ENCODE measurements at places on chromosomes 3 and 15.
A peak's percentile ranks its signal among the peaks of the same experiment; 100 is the strongest.

- no peak for DNase-seq
These were observed 119.1 kb downstream of the ROBO2 start for GRCh38 chr3:77158730-77159581.

- DNase-seq, result no peak
These were observed 767.0 kb downstream of the TUSC7 start for GRCh38 chr3:117476572-117476971.

DNA sequence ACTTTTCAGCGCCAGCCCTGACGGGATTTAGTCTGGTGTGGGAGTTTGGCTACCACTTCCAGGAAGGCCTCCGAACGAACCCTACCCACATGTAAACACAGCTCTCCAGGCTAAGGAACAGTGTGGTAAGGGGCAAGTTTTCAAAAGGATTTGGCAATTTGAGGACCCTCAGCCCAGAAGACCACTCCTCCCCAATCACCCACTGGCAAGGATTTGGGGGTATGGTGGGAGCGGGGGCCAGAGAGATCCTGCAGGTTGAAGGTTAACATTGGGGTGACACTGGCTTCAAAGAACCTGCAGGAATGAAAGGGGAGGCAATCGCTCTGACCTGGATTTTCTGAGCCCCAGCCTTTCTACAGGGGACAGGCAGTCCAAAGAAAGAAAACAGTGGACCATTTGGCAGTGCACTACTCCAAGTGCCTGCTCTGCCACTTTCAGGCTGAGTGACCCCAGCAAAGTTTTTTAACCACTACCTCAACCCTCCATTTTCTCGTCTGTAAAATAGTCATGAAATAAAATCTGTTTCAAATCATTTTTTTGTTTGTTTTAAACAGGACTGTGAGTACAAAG is 34.5 kb downstream of the ZIC4 start:
- no peak for DNase-seq

GRCh38 chr15:44136991-44137477 is 58.0 kb downstream of the FRMD5 start:
- DNase-seq, result no peak

- DNase-seq, result no peak
These were observed 107.2 kb downstream of the THRB start for GRCh38 chr3:24387493-24387892.

DNA sequence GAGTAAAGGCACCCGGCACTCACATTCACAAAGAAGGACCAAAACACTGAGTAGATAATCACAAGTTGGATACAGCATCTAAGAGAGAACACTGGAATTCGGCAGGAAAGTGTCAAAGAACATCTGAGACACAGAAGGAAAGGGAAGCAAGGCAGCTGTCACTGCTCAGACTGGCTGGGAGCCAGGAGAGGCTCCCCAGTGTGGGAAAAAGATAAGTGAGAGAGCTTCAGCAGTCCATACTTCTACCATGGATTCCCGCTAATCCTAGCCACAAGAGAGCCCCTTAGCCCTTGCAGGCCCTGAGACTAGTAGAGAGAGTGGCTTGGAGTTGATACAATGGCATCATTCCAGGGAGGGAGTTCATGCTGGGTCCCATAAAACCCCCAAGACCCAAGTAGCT is 36.7 kb upstream of the CP start:
- no peak for DNase-seq

GRCh38 chr15:77143191-77143590 is 72.3 kb upstream of the TSPAN3 start:
- DNase-seq, result no peak

DNA sequence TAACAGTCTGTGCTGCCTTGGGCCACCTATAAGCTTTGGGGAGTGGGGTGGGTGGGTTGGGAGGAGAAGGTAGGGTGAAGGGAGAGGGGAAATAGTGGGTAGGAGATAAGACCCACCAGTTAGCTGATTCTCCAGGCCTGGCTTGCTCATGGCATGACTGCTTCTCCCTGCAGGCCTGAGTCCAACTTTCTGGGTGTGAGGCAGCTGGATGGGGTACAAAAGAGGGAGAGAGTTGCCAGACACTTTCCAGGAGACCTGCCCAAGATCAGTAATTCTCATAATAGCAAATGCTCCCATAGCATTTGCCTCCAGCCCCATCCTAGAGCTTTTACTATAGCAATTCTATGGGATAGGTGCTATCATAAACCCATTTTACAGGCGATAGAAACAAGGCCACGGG is 7.7 kb downstream of the CGNL1 start:
- DNase-seq, result no peak

GRCh38 chr15:91498046-91498748 is 355.3 kb upstream of the SLCO3A1 start:
- no peak for DNase-seq

- no peak for DNase-seq
These were observed 576.5 kb downstream of the ZNF385D start for GRCh38 chr3:21174461-21174860.

DNA sequence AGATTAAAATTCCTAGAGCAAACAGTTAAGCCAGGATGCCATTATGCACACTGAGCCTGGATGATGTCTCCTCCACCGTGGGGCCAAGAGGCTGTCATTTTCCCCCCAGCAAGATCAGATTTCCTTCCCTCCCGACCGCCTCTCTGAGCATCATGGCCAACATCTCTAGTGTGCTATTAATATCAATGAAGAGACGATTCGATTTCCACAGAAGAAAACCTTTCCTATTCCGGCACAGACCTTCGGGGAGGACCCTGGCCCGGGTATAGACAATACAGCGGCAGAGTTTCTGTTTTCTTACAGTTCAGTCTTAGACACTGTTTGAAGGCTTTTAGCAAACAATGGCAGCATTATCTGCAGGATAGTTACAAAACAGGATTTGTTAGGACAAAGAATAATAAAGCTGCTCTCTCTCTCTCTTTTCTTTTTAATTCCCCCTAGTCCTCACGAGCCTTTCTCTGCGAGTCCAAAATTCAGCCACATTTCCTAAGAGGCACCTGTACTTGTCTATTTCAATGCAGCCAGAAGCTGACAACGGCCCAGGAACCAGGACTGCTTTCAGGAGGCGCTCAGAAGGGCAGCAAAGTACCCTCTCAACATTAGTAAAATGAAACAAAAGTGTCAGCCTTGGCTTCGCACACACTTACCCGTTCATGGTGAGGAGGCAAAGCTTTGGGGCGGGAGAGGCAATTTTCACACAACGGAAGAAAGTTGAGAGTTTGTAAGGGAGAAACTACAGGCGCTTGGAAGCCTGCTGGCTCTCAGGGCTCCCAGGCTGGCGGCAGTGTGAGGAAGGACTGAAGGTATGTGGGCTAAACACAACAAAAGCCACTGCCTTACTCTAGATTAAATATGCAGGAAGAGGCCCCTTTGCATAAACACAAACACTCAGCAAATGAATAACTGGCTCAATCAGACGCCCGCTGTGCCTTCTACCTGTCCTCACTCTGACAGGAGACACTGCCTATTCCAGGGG is 278.0 kb downstream of the FOXP1 start:
- DNase-seq, result no peak

GRCh38 chr15:88498996-88499395 is 31.5 kb downstream of the MRPS11 start:
- no peak for DNase-seq

DNA sequence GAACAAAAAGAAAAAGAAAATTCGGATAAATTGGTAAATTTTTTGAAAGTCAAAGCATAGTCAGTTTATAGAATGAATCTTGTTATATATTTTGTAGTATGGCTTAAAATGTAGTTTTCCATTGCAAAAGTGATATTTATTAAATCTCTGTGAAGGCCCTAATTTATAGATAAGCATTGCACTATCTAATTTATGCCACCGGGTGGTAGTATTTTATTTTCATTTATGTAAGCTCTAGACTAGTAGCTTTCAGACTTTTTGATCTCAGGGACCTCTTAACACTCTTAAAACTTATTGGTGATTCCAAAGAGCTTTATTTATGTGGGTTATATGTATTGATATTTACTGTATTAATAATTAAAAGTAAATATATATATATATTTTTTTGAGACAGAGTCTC is 133.9 kb upstream of the LRRFIP2 start:
- no peak for DNase-seq

DNA sequence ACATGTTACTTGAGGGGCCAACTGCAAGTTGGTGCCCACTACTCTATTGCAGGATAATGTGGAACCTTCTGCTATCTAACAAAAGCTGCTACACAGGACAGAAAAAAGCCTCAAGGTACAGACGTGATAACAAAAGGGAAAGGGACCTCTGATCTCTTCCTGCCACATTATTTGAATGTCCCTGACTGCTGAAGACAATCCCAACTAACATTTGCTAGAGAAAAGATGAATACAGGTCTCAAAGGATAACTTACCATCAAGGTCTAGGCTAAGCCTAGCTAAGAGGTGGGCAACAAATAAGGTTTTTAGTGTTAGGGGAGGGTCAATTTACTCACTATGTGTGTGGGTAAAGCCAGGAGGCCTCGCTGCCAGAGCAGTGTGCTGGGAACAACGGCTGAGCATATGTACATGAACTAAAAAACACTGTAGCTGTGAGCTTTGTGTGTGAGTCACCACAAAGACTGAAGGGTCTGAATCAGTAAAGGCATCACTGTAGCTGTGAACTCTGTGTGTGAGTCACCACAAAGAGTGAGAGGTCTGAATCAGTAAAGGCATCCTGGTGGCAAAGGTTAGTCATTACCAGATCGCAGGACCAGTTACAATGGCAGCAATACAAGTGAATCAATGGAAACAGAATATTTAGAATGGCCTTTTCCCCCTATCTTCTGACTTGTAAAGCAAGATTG is 111.7 kb downstream of the LMLN start:
- DNase-seq, result peak; percentile 12

DNA sequence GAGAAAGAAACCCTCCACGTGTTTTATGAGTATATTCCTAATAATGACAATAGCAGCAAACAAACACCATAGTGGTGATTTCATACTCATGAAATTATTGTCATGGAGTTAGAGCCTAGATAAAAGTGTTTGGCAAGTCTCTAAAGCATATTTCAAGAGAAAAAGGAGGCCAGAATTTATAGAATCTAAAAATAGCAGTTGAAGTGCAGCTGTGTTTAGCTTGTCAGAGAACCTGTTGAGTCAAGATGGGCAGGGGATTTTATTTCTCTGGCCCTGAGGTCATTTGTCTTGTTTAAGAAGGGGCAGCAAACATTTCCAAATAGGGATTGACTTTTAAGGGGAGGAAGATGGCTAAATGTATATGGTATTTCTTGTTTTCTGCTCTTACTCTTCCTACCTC is 279.6 kb upstream of the CTDSPL start:
- no peak for DNase-seq

DNA sequence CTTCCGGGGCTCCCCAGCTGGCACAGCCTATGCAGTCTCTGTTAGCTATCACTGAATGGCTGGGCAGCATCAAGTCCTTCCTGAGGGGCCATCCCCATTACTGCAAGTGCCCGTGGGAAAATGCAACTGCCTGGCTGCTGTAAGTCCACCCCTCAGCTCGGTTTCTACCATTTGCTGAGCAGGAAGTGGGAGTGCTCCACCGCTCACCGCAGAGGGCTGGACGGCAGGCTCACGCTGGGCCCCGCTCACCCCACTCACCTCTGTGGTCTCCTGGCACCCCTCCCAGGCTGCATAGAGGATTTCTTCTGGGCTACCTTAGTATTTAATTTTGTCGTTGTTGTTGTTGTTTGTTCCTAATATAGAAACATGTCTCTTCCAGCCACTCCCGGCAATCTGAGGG is 270.2 kb downstream of the PLCL2 start:
- DNase-seq, result no peak

DNA sequence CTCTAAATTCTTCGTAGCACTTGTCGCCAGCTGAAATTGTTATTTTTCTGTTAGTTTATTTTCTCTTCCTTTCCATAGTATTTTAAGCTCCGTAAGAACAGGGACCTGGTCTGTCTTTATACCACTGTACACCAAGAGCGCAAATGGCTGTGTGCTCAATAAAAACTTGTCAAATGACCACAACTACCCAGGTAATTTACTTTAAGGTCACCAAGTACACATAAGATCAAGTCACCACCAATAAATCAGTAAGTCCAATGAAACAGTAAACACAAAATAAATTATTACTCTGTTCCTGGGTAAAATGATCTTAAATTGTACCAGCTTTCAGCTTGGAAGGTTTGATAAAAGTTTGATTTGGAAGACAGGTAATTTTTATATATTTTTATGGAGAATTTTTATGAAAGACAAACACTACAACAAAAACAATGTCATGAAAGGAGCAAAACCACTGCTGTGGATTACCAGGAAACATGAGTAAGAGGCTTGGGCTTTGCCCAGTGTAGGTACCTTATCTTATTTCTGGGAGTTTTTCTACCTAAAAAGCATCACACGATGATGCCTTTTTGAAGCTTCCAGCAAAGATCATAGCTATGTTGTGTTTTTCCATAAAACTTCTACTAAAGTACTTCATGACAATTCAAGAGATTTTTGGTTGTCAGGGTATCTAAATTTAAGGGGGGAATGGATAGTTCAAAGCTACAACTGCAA is 406.8 kb downstream of the SHQ1 start:
- no peak for DNase-seq

- DNase-seq, result no peak
These were observed 557.3 kb upstream of the KCNMB2 start for GRCh38 chr3:177978946-177979345.

GRCh38 chr3:12229896-12230295 is 59.0 kb upstream of the PPARG start:
- no peak for DNase-seq

DNA sequence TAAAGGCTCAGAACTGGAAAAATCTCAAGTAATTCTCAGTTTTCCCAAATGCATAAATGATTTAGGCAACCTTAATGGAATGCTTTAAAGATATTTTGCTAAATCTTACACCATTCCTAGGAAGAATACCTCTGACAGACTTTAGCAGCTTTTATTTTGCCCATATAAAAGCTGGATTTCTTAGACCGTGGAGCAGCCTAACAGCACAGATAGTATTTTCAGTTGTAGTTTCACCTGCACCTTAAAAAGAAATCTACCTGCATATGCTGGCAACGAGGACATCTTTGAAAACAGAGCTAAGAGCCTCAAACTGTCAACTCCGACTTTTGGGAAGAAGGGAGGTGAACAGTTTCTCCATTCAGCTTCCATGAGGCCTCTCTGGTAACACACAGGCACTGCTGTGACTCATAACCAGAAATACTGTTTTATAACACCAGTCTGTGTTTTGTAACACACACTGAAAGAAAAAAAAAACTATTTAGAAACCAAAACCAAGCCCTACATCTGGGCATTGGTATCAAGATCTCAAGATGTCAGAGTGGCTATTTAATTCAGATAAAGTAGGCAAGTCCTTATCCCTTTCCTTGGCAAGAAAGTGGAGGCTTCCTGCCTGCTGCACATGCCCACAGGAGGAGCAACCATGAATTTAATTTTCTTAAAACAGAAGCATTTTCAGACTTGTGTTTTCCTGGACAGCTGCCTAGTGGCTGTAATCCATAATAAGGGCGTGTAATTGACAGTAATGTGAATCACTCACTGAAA is 181.5 kb upstream of the ICE2 start:
- peak; percentile 64 for DNase-seq

GRCh38 chr3:126035362-126036050 is 48.4 kb downstream of the SLC41A3 start:
- no peak for DNase-seq

Data from AG08396 (cell line).